ENCODE measurements at places on chromosomes 1 and 21. TPM values are rescaled to one million over a fixed set of nuclear protein-coding genes. Genes with fewer than 3 reads are reported as not detected.

DNA sequence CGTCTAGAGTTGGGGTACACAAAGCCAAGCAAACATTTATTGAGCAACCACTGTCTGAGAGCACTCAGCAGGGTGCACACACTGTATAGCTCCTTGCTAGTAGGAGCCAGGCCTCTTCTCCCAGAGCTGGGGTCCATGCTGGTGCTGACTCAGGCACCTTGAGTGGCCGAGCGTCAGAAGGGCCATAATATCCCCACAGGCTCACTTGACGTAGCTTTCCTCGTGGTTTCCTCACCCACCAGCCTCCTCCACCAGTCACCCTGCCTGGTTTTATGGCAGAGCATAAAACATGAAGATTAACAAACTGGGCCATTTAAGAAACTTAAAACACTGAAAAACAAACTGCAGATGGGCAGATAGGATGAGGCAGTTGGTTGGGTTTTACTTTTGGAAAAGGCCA lies 361.5 kb downstream of the HHAT start:
- no peaks in the 10 kb centered on the region for H3K4me1 ChIP-seq
- H3K36me3 ChIP-seq = no peaks in the 10 kb centered on the region
- no peaks in the 10 kb centered on the region for H3K27me3 ChIP-seq
- no peak overlapping the region for H3K27ac ChIP-seq

DNA sequence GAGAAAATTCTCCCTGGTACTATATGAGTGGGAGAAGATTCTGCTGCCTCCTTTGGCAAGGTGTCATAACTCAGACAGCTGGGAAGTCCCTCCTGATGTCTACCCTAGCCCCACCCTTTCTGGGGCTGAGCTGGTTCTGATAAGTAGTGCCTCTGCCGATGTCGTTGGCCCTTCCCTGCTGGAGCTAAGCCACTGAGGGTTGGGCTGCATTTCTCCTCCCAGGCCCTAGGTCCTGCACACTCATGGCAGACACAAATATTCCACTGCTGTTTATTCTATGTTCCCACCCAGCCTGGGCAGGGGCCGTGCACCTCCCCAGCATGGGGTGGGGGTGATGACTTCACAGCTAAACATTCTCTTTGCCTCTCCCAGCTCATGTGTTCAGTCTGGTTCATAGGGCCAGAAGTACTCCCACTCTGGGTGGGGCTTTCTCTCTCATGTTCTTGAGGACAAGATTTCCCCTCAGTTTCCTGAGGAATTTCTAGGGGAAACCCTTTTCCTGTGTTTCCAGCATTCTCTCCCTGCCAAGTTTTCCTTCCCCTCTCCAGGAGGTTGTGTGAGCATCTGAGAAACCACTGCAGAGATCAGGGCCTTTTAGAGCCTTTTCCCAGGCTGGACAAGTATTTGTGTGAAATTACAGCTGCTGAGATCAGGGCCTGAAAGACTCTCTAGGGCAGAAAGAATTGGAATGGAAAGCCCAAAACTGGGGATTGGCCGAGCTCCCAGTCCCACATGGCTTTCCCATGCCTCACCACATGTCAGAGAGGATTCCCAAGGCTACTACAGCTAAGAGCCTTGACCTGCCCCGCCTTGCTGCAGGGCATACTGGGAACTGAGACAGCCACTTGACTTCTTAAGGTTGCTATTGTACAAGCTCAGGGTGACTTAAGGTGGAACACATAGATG lies 66.2 kb downstream of the ATP2B4 start:
- no peaks in the 10 kb centered on the region for H3K36me3 ChIP-seq
- no peak overlapping the region for H3K4me3 ChIP-seq
- peaks cover 22% of the 10 kb centered on the region for H3K4me1 ChIP-seq
- no peak for DNase-seq
- H3K27ac ChIP-seq = 0 out of 2 replicates have a peak overlapping the region, but pooled peaks have one; percentile 42
- H3K27me3 ChIP-seq = no peaks in the 10 kb centered on the region

GBP5 gene
- total RNA-seq = 0.23 TPM

DNA sequence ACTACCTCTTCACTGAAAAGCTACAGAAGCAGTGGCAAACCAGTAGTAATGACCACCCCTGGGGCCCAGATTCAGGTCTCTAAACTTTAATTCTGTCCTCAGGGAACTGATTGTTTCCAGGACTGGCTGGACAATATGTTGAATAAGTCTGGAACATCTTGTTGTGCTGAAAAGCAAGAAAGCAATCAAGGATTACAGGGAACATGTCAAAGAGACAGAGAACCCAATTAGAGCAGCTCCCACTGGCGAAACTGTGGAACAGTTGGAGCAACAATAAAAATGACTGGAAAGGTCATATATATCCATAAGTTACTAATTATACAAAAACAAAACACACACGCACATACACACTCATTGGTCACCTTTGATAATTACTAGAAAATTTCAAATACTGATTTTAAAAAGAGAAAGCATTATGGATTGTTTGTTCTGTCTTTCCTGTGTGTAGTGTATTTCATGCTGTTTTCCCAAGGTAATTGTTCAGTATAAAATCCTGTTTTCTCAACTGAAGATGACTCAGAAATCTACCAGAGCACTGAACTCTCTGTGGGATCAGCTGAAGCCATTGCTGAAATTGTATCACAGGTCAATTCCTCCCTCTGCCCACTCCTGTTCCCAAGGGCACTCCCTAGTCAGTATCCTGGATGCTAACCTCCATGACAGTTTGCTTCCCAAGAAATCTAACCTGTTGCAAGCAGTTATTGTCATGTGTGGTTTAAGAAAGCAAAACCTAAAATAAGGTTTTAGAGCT lies 83.6 kb upstream of the RGS1 start:
- H3K27ac ChIP-seq = no peak overlapping the region
- DNase-seq = no peak
- no peaks in the 10 kb centered on the region for H3K36me3 ChIP-seq
- no peaks in the 10 kb centered on the region for H3K27me3 ChIP-seq
- H3K4me1 ChIP-seq = no peaks in the 10 kb centered on the region
- H3K4me3 ChIP-seq = no peak overlapping the region

- no peak for DNase-seq
- H3K4me3 ChIP-seq = no peak overlapping the region
- no peak overlapping the region for H3K27ac ChIP-seq
- H3K4me1 ChIP-seq = no peaks in the 10 kb centered on the region
- H3K27me3 ChIP-seq = no peaks in the 10 kb centered on the region
These were observed 25.8 kb downstream of the INTS7 start for GRCh38 chr1:212009561-212009960.

- H3K4me3 ChIP-seq = no peak overlapping the region
- H3K27me3 ChIP-seq = no peaks in the 10 kb centered on the region
- no peak for DNase-seq
- peaks cover 8% of the 10 kb centered on the region for H3K36me3 ChIP-seq
These were observed 159.7 kb downstream of the HIVEP3 start for GRCh38 chr1:41758904-41759548.

PARK7 gene
- total RNA-seq = 337 TPM

DAP3 gene
- 107 TPM for total RNA-seq

SMPDL3B gene
- 31.6 TPM for total RNA-seq

DNA sequence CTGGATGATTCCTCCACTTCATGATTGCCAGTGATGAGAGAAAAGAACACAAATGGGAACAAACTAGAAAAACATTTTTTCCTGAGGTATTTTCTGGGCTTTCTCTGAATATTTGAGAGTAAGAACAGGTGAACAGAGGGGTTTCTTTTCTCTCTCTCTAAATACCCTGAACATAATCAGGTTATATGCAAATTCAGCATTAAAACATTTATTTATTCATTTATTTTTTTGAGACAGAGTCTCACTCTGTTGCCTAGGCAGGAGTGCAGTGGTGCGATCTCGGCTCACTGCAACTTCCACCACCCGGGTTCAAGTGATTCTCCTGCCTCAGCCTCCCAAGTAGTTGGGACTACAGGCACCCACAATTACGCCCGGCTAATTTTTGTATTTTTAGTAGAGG lies 5.8 kb upstream of the LEFTY2 start:
- peaks cover 85% of the 10 kb centered on the region for H3K4me1 ChIP-seq
- DNase-seq = no peak
- H3K4me3 ChIP-seq = no peak overlapping the region
- H3K36me3 ChIP-seq = no peaks in the 10 kb centered on the region
- peaks cover 99% of the 10 kb centered on the region for H3K27me3 ChIP-seq

GRCh38 chr1:175717610-175718540 lies 25.5 kb downstream of the TNR start:
- H3K27ac ChIP-seq = no peak overlapping the region
- H3K4me1 ChIP-seq = peaks cover 23% of the 10 kb centered on the region
- peaks cover 3% of the 10 kb centered on the region for H3K27me3 ChIP-seq
- DNase-seq = no peak
- no peaks in the 10 kb centered on the region for H3K36me3 ChIP-seq
- no peak overlapping the region for H3K4me3 ChIP-seq

HSF2BP gene
- total RNA-seq = 1.1 TPM

DNA sequence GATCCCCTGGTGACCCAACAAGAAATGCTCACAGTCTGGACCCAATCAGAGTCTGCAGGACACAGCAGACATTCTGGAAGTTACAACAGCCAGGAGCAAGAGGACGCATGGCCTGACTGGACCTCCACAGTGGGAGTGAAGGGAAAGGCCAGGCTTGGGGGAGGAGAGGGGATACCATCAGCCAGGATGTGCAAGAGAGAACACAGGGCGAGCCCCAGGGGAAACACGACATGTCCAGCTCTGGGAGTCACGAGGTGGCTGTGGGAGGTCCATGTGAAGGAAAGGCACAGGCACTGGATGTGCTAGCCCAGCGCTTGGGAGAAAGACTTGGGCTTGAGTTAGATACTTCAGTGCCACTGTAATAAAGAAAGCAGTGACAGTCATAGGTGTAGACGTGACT lies 87.3 kb downstream of the HSF2BP start:
- H3K4me3 ChIP-seq = no peak overlapping the region
- no peak for DNase-seq
- no peaks in the 10 kb centered on the region for H3K27me3 ChIP-seq
- no peaks in the 10 kb centered on the region for H3K36me3 ChIP-seq
- H3K27ac ChIP-seq = 0 out of 2 replicates have a peak overlapping the region, but pooled peaks have one; percentile 13

- H3K27ac ChIP-seq = peak overlapping the region; percentile 26
- H3K4me3 ChIP-seq = no peak overlapping the region
- peaks cover 18% of the 10 kb centered on the region for H3K4me1 ChIP-seq
- H3K27me3 ChIP-seq = no peaks in the 10 kb centered on the region
These were observed 142.4 kb downstream of the CAMTA1 start for GRCh38 chr1:6927626-6928025.

- no peaks in the 10 kb centered on the region for H3K27me3 ChIP-seq
- DNase-seq = no peak
- peak overlapping the region; percentile 76 for H3K27ac ChIP-seq
- peaks cover 23% of the 10 kb centered on the region for H3K36me3 ChIP-seq
- peaks cover 38% of the 10 kb centered on the region for H3K4me1 ChIP-seq
These were observed 15.5 kb downstream of the TNFRSF8 start for GRCh38 chr1:12078575-12078937.

DNA sequence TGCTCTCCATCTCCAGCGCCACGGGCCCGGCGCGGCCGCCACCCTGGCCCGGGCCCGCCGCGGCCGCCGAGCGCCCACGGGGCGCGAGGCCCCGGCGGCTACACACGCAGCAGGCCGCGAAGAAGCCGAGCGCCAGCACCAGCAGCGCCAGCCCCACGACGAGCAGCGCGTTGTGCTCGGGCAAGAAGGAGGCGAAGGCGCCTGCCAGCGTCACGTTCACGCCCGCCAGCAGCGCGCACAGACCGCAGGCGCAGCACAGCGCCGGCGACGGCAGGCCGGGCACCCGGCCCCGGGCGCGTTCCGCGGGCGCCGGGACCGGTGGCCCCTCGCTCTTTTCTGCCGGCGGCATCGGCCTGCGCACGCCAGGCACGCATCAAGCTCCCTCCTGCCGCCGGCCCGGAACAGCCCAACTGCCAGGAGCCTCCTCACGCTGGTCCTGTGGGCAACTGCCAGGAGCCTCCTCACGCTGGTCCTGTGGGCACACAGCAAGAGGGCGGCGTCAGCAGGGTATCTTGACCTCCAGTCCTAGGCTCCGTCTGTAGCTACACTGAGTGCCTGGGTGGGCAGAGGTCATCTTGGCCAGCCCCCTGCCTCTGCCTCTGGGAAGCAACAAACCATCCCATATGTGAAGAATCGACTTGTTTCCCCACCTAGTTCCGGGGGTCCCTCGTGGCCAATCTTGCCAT lies 18.1 kb downstream of the KNCN start:
- no peaks in the 10 kb centered on the region for H3K36me3 ChIP-seq
- peak; percentile 48 for DNase-seq
- peak overlapping the region; percentile 64 for H3K4me3 ChIP-seq
- peaks cover 93% of the 10 kb centered on the region for H3K27me3 ChIP-seq
